ENCODE measurements at places on chromosomes 7 and 10.

DNA sequence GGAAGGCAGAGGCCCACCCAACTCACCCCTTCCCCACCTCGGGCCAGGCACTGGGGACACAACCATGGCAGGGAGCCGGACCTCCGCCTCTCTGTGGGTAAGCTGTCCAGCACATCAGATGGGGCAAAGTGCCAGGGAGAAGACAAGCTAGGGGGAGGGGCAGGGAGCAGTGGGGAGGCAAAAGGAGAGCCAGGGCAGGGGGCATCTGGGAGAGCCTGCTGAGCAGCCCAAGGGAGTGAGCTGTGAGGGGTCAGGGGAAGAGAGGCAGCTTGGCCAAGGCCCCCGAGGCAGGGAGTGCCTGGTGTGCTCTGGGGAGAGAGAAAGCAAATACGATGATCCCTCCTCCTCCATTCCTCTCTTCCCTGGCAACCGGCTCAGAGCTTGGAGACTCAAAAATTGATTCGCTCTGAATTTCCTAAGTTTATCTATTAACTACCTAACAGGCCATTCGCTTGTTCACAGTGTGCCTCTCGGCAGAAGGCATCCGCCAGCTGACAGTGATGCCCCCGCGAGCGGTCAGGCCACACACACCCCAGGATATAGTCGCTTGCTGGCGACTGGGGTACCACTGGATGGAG is 4.5 kb downstream of the CAMK2B start:
- DNase-seq = no peak

- no peak for DNase-seq
Measured at GRCh38 chr7:114047889-114048288, 129.1 kb upstream of the PPP1R3A start.

GRCh38 chr7:98199131-98199530 is 12.1 kb upstream of the BHLHA15 start:
- DNase-seq = no peak

DNA sequence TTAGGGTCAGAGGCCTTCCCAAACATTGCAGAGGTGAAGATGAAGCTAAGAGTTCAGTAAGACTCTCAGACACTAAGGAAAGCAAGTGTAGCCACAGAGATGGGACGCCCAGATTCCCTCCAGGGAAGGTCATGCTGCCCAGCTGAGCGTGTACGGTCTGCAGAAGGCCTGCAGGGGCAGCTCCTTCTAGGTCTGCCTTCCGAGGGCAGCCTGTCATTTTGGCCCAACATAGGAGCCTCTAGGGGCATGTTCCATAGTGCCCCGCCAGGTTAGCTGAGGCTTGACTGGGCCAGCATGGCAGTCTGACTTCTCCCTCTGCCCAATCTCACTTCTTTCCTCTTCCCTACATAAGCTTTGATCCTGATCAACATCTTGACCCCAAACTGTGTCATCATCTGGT is 130.7 kb downstream of the PIP4K2A start:
- DNase-seq = no peak

DNA sequence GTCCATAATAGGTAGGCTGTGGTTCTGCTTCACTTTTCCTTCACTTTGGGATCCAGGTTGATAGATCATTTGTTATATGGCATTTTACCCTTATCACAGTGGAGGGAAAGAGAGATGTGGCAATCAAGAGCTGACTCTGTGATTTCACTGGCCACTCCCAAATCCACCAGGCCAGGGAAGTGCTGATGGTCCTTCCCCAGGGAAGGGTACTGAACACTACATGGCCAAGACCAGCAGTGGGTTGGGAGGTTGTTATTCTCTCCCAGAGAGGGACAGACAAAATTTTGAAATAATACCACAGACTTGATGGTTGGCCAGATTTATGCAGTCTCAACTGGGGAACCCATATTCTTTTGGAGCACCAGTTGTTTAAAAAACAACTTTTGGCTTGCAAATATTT is 102.5 kb downstream of the SND1 start:
- no peak for DNase-seq

GRCh38 chr10:20887706-20888555 is 9.2 kb downstream of the NEBL start:
- DNase-seq = no peak

- no peak for DNase-seq
Measured at GRCh38 chr10:76393875-76394706, 962.7 kb downstream of the LRMDA start.

DNA sequence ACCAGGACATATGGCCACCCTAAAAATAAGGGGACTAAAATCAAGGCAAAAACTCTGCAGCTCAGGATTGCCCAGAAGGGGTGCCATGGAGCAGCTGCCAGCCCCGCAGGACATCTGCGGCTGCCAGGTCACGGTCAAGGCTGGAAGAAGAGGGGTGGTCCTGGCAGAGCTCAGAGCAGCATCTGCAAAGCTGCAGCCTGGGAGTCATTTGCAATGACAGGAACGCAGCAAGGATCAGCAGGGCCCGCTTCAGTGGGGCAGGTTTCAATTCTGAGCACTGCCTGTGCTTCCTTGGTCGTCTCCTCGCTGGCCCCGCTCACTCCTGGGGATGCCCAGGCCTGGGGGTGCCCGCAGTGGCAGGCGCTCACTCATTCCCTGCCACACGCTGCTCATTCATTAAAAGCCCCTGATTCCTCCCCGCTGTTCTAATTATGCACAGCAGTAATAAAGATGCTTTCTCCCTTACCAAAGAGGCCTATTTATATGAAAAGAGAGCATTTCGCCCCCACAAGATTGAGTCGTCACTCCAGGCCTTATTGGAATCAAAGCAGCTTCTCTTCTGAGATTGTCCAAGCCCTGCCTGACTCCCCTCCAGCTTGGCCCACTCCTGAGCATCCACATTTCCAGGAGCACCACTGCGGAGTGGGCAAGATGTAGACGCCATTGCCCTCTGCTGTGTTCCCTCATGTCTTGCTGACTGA is 4.6 kb downstream of the HSPA12A start:
- no peak for DNase-seq

GRCh38 chr7:19377611-19378344 is 232.6 kb upstream of the FERD3L start:
- no peak for DNase-seq

GRCh38 chr7:158166386-158167340 is 421.0 kb downstream of the PTPRN2 start:
- DNase-seq = no peak

- no peak for DNase-seq
Measured at GRCh38 chr10:36424502-36424901, 700.9 kb upstream of the ANKRD30A start.

DNA sequence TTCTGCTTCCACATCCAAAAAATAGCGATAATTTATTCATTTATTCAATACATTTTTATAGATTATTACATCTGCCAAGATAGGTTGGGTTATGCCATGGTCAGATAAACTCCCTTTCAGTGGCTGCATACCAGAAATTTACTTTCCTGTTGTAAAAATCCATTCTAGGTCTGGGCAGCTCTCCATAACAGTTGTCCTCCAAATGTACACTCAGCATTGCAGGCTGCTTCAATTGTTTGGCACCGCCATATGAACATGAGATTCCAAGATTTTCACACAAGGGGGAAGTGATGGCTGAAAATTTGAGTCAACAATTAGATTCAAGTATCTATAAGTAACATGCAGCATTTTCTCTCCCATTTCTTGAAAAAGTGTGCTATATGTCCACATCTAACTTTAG is 568.7 kb downstream of the ETV1 start:
- DNase-seq = no peak

- DNase-seq = no peak
Measured at GRCh38 chr10:42864575-42864974, 82.0 kb downstream of the BMS1 start.

- no peak for DNase-seq
Measured at GRCh38 chr10:48836605-48837004, 103.0 kb downstream of the LRRC18 start.

GRCh38 chr10:127492607-127493250 is 56.4 kb upstream of the NPS start:
- no peak for DNase-seq

DNA sequence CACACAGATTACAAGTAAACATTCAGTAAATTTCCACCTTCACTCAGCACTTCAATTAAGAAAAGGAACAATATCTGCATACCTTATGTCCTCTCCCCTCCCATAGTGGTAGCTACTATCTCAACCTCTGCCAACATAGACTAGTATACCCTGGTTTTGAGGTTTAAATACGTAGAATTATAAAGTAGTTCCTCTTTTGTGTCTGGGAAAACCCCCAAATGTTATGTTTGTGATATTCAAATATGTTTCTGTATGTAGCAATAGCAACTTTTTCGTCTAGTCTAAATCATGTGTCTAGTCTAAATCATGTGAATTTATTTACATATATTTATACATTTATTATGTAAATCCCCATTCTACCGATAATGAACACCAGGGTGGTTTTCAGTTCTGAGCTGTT is 13.2 kb upstream of the CAMK2B start:
- no peak for DNase-seq

DNA sequence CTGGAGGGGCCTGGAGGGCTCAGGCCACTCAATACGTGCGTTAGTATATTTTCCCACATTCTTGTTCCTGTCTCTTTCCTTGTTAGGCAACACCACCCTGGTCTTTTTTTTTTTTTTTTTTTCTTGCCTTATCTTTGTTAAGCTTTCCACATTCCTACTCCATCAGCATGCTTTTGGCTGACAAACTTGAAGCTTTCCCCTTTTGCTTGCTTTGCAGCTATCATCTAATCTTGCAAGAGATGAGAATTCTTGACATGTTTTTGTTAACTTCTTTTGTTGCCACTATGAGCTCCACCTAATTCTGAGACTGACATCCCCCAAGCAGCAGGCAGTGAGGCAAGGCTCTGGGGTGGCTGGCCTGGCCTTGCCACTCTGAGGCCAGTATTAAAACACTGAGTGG is 52.5 kb upstream of the NRP1 start:
- no peak for DNase-seq

DNA sequence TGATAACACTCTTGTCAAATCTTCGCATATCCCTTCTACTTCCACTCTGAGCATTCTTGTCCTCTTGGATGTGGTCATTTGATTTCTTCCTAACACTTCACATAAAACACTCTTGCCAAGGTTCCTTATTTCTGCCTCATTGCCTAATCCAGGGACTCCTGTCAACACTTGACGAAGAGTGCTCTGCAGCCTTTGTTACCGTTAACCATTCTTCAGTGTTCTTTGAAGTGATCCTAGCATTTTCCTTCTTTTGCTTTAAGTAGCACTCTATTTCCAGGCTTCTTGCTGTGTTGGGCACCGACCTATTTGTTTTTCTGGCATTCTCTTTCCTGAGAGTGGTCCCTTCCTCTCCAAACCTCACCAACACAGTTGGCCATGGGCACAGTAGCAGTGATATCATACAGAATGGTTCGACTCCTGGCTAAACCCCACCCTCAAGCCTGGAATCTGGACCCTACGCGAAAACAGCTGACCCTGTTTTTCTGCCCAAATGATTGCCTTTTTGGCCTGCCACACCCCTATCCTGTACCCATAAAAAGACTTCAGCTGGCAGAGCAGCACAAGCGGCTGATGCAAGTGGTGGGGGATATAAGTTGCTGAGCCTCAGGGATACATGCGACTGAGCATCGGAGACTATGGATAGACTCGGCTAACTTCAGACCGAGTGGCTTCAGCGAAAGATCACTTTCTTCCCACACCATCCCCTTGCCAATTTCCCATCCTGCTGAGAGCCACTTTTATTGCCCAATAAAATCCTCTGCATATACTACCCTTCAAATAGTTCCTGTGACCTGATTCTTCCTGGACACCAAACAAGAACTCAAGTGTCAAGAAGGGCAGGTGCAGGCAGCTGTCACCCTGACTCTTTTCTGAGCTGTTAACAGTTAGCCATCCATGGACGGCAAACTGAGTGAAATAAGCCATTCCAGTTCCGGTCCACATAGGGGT is 820.6 kb downstream of the CCSER2 start:
- DNase-seq = no peak

GRCh38 chr7:123193235-123193634 is 6.5 kb downstream of the SLC13A1 start:
- DNase-seq = no peak

GRCh38 chr7:118713039-118713438 is 488.5 kb downstream of the ANKRD7 start:
- no peak for DNase-seq

GRCh38 chr10:107157071-107157470 is 7.4 kb downstream of the SORCS1 start:
- DNase-seq = no peak

- DNase-seq = peak; percentile 2
Measured at GRCh38 chr10:15370212-15370855, 755 bp downstream of the FAM171A1 start.

- no peak for DNase-seq
Measured at GRCh38 chr10:121276046-121276445, 322.2 kb downstream of the FGFR2 start.

- no peak for DNase-seq
Measured at GRCh38 chr10:17414484-17414883, 39.9 kb downstream of the ST8SIA6 start.

GRCh38 chr10:132570771-132571649 is 33.4 kb downstream of the INPP5A start:
- DNase-seq = no peak

- no peak for DNase-seq
Measured at GRCh38 chr7:36765605-36766004, 41.3 kb upstream of the AOAH start.

DNA sequence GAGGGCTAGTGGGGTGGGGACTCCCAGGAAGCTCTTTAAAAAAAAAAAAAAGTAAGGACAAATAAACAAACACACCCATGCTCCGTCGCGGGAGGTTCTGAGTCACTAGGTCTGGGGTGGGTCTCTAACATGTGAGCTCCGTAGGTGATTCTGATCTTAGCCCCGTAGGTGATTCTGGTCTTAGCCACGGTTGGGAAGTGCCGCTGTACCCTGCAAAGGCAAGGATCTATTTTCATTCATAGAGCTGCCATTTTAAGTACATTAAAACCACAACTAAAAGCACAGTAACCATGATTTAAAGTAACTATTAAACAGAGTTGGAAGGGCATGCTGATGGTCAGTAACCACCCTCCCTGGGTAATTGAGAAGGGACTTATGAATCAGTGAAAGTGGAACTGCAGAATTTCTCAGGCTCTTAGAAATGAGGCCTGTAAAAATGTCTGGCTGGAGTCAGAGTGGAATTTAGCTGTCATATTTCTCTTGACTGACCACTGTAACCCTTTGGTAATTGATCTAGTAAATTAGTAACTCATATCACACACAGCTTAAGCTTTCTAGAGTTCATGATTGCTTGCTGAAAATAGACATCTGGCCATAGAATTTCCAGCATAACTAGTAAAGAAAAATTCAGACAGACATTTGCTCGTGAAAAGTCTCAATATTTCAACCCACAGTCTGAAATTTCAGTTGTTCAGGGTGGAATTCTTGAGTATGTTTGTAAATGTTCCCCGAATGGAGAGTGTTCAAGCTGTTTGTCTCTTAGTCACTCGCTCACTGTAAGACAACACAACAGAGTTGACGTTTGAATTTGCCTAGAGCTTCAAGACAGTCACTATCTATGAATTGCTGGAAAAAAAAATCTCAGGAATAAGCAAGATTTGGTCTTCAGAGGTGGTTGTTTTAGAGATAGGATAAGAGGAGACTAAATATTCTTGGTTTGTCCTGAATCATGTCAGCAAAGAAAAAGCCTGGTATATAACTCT is 34.2 kb upstream of the TCF7L2 start:
- no peak for DNase-seq

DNA sequence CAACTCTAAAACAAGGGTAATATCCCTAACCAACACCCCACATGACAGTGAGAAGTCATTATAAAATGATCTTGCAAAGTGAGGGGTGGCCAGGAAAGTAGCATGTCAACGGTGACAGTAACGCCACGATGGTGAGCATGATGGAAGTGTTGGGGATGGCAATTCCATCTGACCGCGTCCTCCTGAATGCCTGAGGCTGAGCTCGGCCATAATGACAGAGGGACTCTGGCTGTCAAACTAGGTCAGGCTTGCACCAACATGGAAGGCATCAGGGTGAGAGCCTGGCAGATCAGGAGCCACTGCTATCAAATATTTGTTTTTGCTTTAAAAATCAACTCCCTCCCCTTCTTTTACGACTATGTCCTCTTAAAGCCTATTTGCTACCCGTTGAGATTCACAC is 55.7 kb upstream of the EFCAB10 start:
- DNase-seq = no peak
